ENCODE measurements at places on chromosomes 2 and 18.

- H3K4me3 ChIP-seq, result peak overlapping the region; percentile 85
- no peaks in the 10 kb centered on the region for H3K4me1 ChIP-seq
- peak; percentile 93 for DNase-seq
- no peaks in the 10 kb centered on the region for H3K36me3 ChIP-seq
- H3K27me3 ChIP-seq, result no peaks in the 10 kb centered on the region
Observed at GRCh38 chr2:147843864-147844696, 749 bp upstream of the ACVR2A start.

- H3K36me3 ChIP-seq, result no peaks in the 10 kb centered on the region
- H3K27me3 ChIP-seq, result no peaks in the 10 kb centered on the region
- no peak overlapping the region for H3K4me3 ChIP-seq
- DNase-seq, result no peak
Observed at GRCh38 chr2:55948176-55948923, 24.8 kb upstream of the EFEMP1 start.

- no peak overlapping the region for H3K4me3 ChIP-seq
- no peak overlapping the region for H3K27ac ChIP-seq
- H3K27me3 ChIP-seq, result no peaks in the 10 kb centered on the region
- H3K36me3 ChIP-seq, result peaks cover 35% of the 10 kb centered on the region
- H3K4me1 ChIP-seq, result peaks cover 29% of the 10 kb centered on the region
Observed at GRCh38 chr2:217995731-217996231, 7.0 kb downstream of the TNS1 start.

DNA sequence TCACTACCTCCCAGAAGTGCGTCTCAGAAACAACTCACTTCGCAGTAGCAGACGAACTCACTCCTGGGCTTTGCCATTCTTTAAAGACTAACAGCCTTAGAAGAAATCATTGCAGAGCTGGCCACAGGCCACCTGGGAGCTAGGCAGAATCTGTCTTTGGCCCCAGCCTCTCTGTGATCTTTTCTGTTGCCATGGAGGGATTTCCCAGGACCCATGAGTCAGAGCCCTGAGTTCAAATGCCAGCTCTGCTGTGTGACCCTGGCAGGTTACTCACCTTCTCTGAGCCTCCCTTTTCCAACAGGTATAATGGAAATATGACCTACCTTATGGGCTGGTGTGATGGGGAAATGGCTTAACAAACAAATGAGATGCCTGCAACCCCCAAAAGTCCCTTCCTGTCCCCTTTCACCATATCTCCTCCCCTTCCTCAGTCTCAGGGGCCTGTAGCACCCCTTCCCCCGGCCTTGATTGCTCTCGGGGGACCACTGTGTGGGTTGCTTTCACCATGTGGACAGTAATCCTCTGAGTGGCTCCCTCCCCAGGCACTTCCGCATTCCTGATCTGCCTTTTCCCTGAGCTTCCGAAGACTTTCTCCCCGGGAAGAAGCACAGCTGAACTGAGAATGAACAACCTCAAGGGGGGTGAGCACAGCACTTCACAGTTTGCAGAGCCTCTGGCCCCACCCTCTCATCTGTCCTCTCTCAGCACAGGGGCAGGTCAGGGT lies 34.0 kb upstream of the SLC66A3 start:
- peak; percentile 50 for DNase-seq
- H3K36me3 ChIP-seq, result no peaks in the 10 kb centered on the region
- H3K4me3 ChIP-seq, result peak overlapping the region; percentile 67
- H3K4me1 ChIP-seq, result peaks cover 4% of the 10 kb centered on the region

DNA sequence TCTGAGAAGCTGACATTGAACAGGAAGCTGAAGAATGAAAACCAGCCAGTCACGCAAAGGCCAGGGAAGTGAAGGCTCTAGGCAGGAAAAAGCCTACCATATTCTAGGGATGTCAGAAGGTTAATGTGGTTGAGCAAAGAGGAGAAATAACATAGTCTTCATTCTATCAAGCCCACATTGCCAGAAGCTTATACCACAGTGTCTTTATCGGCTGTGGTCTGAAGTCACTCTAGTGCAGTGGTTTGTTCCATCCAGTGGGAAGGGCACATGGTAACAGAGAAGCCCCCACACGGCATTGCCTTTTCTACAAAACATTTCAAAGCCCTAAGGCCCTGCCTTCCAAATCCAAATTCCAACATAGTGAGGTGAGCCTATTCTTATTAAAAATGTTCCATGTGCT lies 311.3 kb downstream of the TNS1 start:
- H3K27ac ChIP-seq, result no peak overlapping the region
- no peaks in the 10 kb centered on the region for H3K36me3 ChIP-seq
- peak; percentile 17 for DNase-seq

DNA sequence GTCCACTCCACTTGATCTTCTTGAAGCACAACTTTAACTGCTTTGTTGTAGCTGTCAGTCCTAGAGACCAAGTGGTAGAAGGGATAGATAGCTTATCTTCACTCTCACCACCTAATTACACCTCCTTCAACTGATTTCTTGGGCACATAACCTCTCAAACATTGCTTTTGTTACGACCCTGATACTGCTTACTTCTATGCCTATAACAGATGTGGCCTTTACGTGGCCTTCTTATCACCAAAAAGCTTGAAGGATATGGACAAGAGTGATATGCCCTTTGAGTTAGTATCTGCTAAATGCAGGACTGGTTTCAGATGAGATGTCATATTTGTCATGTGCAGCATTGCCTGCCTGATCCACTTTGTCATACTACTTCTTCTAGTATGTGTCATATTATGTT lies 847.2 kb downstream of the TDRD15 start:
- H3K27ac ChIP-seq, result no peak overlapping the region
- no peaks in the 10 kb centered on the region for H3K27me3 ChIP-seq
- DNase-seq, result no peak
- no peaks in the 10 kb centered on the region for H3K36me3 ChIP-seq

GRCh38 chr2:54845514-54845913 lies 122.1 kb downstream of the EML6 start:
- no peak overlapping the region for H3K27ac ChIP-seq
- H3K4me1 ChIP-seq, result peaks cover 4% of the 10 kb centered on the region
- H3K4me3 ChIP-seq, result no peak overlapping the region
- no peaks in the 10 kb centered on the region for H3K36me3 ChIP-seq

DNA sequence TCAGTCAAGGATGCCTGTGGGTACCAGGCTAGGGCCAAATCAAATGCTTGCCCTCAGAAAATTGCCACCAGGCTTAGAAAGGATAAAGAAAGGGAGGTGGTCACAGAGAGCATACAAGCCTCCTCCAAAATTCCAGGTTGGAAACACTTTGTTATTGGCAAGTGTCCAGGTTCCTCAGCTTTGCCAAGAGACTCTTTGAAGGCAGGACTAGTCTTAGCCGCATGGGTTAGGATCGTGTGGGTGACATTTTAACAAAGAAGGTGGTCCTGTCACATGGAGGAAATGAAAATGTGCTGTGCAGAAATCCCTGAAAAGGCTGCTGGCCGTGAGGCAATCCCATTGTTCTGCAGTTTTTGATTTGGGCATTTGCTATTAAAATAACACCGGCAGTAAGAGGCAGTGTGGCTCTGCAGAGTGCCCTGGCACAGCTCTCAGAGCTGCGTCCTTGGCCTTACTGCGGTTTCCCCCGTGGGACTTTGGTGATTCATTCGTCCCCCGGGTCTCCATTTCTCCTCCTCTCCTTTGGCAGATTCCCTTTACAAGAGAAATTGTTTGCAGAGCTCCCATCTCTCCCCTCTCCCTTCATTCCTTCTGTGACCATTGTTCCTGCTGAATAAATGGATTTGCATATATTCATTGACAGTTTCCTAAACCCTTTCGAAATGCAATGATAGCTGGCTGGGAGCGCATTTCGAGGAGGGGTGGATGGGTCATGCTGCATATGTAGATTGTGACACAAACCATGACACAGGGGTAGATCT lies 187.3 kb downstream of the VAPA start:
- H3K4me3 ChIP-seq, result no peak overlapping the region
- H3K27ac ChIP-seq, result no peak overlapping the region
- peaks cover 19% of the 10 kb centered on the region for H3K27me3 ChIP-seq
- DNase-seq, result peak; percentile 29
- no peaks in the 10 kb centered on the region for H3K4me1 ChIP-seq
- no peaks in the 10 kb centered on the region for H3K36me3 ChIP-seq

DNA sequence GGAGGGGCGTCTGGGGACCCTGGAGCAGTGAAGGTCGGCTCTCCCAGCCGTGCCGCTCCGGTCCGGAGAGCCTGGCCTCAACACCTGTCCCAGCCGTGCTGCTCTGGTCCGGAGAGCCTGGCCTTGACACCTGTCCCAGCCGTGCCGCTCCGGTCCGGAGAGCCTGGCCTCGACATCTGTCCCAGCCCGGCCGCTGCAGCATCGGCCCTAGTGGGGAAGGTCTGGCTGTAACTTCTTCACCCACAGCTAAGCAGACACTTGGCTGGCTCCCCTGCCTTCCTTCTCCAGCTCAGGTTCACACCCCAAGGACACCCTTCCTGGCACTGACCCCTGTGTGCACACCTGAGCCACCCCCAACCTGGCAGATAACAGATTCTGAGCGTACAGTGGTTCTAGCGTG lies 4.6 kb downstream of the KCNG2 start:
- H3K4me3 ChIP-seq, result no peak overlapping the region
- peaks cover 12% of the 10 kb centered on the region for H3K4me1 ChIP-seq
- H3K27me3 ChIP-seq, result peaks cover 27% of the 10 kb centered on the region
- no peak for DNase-seq
- H3K27ac ChIP-seq, result no peak overlapping the region
